ENCODE measurements at places on chromosomes 16 and 17.

GRCh38 chr16:47460359-47460710, 528 bp downstream of the ITFG1 start:
- DNase-seq: no peak

- DNase-seq: no peak
Observed at GRCh38 chr16:74099530-74099929, 197.1 kb upstream of the PSMD7 start.

DNA sequence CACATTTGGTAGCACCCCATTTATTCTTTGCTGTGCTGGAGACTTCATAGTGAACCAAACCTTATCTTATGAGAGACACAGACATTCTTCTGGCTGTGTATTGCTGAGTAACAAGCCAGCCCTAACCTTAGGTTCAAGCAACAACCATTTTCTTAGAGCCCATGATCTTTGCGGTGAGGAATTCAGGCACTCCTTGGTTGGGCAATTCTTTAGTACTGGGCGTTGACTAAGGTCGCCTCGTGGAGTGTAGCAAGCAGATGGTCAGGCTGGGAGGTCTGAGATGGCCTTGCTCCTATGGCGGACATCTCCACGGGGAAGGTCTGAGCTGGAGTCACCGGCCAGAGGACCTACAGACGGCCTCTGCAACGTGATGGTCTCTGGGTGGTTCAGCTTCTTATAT, 43.1 kb downstream of the ARSG start:
- no peak for DNase-seq

- DNase-seq: no peak
Observed at GRCh38 chr17:45951941-45952340, 47.1 kb upstream of the STH start.

GRCh38 chr16:54651440-54652195, 279.0 kb upstream of the IRX5 start:
- DNase-seq: no peak

DNA sequence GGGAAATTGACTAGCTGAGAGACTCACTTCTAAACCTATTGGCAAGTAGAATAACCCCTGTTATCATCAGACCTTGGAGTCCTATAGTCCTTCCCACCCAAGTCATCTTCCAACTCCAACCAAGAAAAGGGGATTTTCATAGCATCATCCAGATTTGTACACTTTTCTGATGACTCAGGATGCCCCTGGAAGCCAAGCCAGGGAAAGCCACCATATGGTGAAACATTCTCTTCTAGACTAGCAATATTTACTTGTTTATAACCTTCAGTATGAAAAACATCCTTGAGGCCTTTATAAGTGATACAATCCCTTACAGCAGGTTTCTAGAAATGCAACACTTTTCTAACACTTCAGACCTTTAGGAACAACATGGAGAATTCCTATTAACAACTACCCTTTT, 618.8 kb upstream of the CDH11 start:
- no peak for DNase-seq

- no peak for DNase-seq
Observed at GRCh38 chr17:64780096-64781013, 118.2 kb upstream of the SMURF2 start.

DNA sequence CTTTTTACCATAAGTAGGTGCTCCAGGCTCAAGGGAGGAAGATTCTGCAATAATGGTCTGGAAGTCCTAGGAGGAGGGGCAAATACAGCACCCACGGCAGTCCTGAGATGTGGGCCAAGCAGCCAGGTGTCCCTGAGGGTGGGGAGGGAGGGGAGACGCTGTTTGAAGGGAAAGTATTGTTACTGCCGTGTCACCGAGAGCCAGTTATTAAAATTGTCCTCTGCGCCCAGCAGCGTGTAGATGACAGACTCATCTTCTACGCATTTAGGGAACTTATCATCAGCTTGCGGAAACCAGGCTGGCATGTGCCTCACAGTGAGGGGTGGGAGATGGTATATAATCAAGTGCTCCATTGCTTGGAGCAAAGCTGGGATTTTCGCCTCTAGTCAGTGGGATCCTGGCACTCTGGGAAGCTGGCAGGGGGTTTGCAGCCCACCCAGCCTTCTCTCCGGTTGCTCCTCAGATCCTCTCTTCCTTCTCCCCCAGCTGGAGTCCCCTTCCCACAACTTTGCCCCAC, 104.6 kb downstream of the OR1D5 start:
- DNase-seq: no peak

DNA sequence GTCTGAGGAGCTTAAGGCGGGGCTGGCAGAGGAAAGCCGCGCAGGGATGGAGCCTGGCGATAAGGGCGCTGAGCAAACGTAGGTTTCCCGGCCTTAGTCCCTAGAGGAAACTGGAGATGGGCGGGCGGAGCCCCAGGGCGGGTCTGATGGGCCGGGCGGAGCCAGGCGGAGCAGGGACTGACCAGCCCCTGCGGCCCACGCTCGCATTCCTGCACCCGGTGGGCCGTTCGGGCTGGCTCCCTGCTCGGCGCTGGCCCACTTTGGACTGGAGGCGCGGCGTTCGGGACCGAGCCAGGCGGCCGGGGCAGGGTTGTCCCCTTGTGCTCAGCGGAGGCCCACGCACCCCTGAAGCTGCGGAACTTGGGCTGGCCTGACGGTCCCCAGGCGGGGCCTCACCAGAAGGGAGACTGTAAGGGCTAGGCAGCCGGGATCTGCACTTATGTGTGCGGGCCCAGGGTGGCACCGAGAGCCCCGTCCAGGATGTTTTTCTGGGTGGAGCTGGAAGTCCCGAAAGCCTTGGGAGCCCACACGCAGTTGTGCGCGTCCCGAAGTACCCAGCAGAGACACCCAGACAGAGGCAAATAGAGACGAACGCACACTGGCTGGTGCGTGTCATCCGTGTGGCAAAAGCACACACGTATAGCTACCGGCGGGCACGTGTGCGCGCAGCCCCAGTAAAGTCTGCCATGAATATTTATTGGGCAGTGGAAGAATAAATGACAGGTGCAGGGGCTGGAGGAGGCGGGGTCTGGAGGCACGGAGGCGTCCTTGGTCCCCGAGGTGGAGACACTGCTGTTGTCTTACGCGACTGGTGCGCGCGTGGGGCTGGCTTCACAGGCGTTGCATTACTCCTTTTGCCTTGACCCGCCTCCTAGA, 1.4 kb downstream of the PYDC1 start:
- DNase-seq: no peak

DNA sequence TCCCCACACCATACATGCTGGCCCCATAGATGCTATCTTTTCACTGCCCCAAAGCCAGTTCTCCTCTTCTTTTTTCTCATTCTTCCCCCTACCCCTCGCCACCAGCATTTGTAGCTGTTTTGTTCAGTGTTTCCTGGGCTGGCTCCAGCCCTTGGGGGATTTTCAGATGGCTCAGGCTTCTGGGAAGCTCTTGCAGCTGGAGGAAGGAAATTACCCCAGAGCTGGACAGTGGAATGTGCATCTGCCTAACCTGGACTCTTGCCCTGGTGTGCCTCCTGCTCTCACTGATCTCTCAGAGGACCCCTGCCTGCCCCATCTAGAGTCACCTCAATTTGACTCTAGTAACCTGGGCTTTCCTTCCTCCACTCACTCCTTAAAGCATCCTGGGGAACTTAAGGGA, 82.8 kb downstream of the MYH13 start:
- DNase-seq: no peak

GRCh38 chr17:80920441-80920840, 71.2 kb upstream of the CHMP6 start:
- no peak for DNase-seq

DNA sequence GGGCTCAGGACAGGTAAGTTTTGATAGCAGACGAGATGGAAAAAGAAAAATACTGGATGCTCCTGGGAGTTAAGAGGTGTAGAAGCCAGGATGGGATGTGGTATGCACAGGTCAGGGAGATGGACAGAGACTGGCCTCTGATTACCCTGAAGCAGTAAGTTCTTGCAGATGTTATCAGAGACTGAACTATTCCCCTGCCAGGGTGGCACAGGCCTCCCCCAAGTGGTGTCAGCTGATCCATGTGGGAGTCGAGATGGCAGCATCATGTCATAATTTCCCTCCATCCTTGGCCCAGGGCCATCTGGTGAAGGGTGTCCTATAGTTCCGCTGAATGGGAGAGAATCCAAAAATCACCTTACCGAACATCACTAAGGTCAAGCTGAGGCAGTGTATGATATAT, 14.1 kb upstream of the NKD1 start:
- DNase-seq: no peak

DNA sequence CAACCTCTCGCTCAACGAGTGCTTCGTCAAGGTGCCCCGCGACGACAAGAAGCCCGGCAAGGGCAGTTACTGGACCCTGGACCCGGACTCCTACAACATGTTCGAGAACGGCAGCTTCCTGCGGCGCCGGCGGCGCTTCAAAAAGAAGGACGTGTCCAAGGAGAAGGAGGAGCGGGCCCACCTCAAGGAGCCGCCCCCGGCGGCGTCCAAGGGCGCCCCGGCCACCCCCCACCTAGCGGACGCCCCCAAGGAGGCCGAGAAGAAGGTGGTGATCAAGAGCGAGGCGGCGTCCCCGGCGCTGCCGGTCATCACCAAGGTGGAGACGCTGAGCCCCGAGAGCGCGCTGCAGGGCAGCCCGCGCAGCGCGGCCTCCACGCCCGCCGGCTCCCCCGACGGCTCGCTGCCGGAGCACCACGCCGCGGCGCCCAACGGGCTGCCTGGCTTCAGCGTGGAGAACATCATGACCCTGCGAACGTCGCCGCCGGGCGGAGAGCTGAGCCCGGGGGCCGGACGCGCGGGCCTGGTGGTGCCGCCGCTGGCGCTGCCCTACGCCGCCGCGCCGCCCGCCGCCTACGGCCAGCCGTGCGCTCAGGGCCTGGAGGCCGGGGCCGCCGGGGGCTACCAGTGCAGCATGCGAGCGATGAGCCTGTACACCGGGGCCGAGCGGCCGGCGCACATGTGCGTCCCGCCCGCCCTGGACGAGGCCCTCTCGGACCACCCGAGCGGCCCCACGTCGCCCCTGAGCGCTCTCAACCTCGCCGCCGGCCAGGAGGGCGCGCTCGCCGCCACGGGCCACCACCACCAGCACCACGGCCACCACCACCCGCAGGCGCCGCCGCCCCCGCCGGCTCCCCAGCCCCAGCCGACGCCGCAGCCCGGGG, 1.3 kb downstream of the FOXC2 start:
- DNase-seq: no peak

- no peak for DNase-seq
Observed at GRCh38 chr16:3050487-3050886, 4.1 kb downstream of the MMP25 start.

- DNase-seq: no peak
Observed at GRCh38 chr17:64459284-64459747, 10.4 kb downstream of the MILR1 start.

DNA sequence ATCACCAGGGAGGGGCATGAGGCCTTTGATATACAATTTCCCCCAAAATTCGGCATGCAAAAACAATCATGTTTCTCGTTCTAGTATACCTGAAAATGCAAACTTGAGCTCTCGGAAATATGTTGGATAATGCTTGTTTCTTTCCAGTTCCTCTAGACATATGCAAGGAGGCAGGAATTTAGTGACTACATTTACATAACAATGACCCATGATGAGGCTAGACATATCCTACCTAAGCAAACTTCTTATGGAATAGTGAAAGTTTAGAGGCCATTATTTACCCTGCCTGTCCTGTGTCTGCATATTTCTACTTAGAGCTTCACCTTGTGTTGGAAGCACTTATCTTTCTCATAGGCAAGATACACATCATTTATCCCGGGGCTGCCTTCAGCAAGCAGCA, 514.6 kb downstream of the KCNJ2 start:
- no peak for DNase-seq

GRCh38 chr17:66689221-66689620, 145.7 kb upstream of the CACNG5 start:
- no peak for DNase-seq

- DNase-seq: no peak
Observed at GRCh38 chr17:37392024-37392590, 14.5 kb downstream of the ACACA start.

DNA sequence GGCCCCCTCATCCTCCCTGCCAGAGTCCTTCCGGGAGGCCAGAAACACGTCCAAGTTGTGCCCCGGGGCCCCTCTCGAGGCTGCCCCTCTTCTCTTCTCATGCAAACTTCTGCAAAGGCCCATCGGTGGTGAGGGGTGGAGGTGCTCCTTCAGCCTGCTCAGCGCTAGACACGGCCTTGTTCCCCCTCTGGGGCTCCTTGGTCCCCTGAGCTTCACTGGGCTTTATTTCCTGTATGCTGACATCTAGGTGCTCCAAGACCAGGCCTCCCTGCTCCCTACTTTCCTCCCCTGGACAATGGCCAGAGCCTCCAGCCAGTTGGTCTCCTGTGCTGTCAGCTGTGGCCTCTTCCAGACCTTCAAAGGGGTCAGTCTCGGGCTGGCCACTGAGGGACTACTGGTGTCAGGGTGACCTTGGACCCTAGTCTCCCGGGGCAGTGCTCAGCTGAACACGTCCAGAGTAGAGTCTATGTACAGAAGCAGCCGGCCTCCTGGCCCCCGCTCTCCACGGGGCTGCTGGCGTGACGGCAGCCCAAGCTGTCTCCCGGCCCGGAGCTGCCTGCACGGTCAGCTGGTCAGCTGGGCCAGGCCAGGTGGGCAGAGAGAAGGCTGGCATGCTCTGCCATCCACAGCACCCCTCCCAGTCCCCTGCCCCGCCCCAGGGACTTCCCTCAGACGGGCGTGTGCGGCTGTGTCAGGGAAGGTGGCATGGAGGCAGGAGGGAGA, 1.7 kb upstream of the PRR35 start:
- DNase-seq: no peak

DNA sequence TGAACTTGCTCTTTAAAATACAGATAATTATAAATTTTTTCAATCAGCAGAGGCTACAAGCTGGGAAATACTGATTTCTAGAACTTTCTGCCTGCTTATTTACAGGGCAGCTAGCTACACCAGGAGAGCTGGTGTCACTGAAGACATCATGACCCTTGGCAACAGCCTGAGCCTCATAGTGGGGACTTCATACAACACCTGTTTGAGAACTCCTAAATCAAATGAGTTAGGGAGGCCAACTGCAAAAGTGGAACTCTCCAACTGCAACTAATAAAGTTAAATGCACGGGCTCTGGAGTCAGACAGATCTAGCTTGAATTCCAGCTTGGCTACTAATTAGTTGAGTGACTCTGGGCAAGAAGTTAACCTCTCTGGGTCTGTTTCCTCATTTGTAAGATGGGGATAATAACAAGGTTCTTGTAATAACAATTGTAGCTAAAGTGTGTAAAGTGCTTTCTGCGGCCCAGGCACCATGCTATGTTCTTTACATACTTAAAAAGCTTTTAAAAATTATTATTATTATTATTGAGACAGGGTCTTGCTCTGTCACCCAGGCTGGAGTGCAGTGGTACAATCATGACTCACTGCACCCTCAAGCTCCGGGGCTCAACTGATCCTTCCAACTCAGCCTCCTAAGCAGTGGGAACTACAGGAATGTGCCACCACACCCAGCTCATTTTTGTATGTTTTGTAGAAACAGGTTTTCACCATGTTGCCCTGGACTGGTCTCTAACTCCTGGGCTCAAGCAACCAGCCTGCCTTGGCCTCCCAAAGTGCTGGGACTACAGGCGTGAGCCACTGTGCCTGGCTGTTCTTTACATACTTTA, 33.4 kb downstream of the VAC14 start:
- DNase-seq: no peak

- no peak for DNase-seq
Observed at GRCh38 chr17:59840329-59841090, 52.2 kb downstream of the TUBD1 start.

Data from GM18507 (cell line).